AML-193 (cell line): ENCODE measurements at places on chromosomes 7 and 10.

- no peak for DNase-seq
Measured at GRCh38 chr7:7793249-7793648, 74.8 kb upstream of the RPA3 start.

DNA sequence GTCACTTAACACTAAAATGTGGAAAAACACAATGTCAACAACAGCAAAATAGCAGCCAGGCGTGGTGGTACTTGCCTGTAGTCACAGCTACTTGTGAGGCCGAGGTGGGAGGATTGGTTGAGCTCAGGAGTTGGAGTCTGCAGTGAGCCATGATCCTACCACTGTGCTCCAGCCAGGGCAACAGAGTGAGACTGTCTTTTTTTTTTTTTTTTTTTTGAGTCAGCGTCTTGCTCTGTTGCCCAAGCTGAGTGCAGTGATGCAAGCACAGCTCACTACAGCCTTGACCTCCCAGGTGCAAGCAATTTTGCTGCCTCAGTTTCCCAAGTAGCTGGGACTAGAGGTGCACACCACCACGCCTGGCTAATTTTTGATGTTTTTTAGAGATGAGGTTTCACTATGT lies 6.1 kb downstream of the KCTD7 start:
- DNase-seq, result no peak

- DNase-seq, result no peak
Measured at GRCh38 chr7:94514140-94514889, 4.7 kb downstream of the CASD1 start.

GRCh38 chr10:132494866-132495630 lies 42.5 kb upstream of the INPP5A start:
- DNase-seq, result no peak

GRCh38 chr7:138502023-138502767 lies 42.1 kb downstream of the TRIM24 start:
- DNase-seq, result no peak

DNA sequence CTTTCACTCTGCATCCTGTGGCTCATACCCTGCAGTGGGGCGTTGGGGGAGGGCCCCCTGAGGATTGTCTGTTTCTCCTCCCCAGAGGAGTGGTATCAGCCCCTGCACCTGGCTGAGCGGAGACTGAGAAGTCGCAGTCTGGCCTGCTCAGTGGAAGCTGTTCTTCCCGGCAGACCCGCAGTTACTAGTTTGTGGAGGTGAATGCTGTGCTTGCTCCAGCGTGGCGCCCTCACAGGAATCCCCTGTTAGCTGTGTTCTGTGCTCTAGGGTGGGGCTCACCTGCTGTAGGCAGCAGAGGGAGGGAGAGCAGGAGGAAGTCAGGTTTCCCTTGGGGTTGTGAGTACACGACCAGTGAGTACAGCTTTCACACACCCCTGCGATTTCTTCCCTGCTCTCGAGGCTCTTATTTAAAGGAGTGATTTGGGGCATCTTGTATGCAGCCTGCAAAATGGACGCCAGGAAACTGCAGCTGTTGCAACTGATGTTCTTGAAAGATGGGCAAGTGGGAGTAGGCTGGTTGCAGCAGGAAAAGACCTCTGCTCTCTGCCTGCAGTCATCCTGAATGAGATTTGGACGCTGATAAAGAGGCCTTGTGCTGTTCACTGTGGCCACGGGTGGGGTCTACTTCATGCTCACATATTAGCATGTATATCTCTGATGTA lies 66.4 kb downstream of the HK1 start:
- no peak for DNase-seq

GRCh38 chr7:134943785-134944400 lies 42.4 kb upstream of the AGBL3 start:
- DNase-seq, result peak; percentile 1

- no peak for DNase-seq
Measured at GRCh38 chr10:118148247-118148646, 101.5 kb upstream of the RAB11FIP2 start.

DNA sequence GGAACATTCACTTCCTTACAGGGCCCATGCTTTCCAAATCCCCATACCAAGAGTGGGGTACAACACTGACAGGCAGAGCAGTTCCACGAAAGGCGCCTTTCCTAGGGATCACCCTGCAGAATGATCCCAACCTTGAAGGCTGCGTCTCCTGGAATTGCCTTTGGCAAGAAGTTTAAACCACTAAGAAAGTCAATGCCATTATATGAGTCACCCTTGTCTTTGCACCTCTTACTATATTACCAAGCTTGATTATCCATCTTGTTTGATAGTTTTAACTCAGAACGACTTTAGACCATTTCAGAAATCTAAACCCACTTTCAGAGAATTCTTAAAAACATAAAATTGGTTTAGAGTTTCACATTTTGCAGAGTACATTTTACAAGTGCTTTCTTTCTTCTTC lies 282.1 kb downstream of the ARHGAP12 start:
- DNase-seq, result no peak

DNA sequence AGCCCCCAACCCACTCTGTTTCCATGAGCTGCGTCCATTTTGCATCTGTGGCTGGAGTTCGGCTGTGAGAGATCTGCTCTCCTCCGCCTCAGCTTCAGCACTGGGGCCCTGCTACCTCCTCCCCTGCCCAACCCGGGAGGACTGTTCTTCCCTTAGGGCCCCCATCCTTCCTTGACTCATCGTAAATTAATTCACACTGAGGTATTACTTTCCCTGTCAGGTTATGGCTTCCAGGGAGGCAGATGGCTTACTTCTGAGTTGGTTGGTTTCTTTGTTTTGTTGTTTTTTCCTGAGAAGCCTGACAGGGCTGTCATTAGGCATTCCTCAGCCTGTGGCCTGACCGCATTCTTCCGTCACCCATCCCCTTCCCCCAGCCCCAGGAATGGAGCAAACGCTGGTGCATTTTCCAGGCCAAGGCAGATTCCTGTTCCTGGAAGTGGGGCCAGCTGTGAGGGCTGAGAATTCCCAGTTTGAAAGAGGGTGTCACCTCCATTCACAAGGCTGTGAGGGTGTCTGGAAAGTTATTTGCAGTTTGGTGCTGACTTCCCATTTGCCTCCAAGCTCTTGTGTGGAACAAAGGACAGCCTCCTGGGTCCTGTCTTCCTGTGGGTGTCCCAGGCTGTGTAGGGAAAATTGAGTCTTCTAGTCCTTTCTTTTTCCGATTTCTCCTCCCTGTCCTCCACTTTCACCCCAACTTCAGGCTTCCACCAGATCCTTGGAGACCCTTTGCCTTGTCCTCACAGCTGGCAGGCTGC lies 11.7 kb downstream of the CPA5 start:
- DNase-seq, result no peak

DNA sequence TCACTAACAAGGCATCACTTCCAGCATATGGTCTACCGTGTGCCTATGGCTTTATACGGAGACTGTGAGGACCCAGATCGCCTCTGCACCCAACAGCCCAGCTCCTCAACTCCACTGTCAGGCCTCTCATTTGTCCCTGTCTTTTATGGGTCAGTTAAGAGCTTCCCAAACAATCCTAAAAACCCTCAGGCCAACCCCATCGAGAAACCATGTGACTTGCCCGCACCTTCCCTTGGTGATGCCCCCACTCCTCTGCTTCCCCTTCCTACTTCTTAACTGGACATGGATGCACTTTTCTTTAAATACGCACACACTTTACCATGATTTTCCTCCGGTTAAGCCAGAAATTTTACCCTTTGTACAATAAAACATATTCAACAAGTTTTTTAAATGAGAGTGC lies 46.8 kb downstream of the BAIAP2L1 start:
- no peak for DNase-seq

DNA sequence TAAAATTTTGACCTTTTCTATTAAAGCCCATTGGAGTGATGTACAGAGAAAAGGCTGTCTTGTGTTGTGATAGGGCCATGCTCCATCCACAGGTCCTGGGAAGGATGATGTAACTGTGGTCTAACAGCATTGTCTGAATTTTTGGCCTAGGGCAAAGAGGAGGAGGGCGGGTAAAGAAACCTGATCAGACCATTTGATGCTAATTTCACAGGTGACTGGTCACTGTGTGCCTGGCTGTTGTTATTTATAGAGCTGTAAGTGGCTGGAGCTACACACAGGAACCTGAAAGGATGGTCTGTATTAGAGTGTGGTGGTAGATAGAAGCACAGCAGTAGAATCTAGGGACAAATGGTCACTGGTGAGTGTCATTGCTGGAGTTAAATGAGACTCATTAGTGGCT lies 182.1 kb downstream of the AUTS2 start:
- no peak for DNase-seq

DNA sequence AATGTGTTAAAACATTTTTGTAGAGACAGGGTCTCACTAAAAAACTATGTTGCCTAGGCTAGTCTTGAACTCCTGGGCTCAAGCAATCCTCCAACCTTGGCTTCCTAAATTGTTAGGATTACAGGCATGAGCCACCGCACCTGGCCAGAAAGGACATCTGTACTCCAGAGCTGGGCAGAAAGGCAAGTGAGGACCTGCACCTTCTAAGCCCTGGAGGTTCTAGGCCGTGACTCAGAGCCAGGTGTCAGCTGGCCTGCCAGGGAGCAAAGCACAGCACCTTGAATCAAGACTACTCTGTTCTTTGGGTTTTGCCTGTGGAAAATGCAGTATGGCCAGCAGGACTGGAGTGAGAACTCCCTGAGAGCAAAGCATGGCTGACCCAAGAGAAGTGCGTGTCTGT lies 396.5 kb downstream of the ADRA2A start:
- no peak for DNase-seq

DNA sequence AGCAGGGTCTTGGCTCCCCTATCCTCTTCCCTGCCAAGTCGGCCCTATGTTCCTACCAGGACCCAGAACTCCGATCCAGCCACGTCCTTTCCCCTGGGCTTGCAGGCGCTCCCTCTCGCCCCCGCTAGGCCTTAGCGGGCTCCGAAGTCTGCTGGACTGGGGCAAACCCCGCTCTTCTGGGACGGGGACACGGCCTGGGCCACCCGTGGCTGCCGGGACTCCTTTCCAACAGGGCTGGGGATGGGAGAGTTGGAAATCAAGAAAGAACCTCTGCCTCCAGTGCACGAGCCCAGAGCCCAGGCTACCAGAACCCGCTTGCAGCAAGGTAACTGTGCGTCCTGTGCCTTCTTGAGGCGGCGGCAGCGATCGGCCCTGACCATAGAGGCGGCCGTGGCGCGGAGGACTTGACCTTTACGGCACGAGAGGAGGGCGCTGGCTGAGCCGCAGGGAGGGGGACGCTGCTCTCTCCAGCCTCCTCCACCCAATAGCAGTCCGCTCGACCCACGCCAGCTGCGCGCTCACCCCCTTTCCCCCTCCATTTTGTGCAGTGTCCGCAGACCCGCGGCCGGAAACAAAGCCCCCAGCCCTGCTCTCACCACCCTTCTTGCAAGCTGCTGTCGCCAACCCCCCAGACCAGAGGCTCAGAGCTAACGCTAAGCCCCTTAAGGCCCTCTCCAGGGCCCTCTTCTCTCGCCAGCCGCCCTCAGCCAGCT lies 7.0 kb upstream of the HOXA11 start:
- no peak for DNase-seq

DNA sequence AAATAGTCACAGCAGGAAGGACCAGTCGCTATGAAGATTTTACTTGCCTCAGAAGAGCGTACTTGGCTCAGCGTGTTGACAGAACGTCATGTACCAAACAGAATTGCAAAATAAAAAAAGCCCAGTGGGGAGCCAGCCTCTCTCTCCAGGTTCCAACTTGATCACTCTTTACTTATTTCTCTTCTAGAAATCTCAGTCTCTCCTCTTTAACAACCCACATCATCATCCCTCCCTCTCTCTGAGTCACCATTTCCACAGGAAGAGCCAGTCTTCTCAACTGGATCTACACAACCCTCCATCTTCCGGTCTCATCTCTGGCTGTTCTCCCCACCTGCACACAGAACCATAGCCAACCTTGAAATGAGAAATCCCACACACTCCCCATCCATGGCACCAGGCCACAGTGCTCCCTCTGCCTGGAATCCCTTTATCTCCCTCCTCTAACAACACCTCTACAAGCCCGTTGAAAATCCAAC lies 718.3 kb downstream of the GRID1 start:
- no peak for DNase-seq

DNA sequence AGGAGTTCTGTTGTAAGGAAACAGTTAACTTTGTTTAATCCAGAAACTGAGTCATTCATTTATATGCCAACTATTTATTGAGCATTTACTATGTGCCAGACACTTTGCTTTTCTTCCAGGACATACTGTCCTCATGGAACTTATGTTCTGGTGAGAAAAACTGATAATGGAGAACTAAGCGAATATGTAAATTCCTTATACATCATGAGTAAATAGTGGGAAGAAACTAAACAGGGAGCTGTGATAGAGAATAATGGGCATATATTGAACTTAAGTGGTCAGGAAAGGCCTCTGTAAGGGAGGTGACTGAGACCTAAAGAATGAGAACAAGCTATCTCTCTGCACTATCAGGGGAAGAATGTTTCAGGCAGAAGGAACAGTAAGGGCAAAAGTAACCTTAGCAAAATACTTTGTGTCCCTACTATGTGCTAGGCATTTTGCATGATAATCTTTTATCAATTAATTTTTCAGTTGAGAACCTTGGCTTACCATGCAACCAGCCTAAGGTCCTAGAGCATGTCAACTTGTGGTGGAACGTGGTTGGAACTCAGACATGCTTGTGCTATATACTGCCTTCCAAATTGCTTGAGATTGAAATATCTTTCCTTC lies 45.4 kb downstream of the ST7 start:
- DNase-seq, result no peak

DNA sequence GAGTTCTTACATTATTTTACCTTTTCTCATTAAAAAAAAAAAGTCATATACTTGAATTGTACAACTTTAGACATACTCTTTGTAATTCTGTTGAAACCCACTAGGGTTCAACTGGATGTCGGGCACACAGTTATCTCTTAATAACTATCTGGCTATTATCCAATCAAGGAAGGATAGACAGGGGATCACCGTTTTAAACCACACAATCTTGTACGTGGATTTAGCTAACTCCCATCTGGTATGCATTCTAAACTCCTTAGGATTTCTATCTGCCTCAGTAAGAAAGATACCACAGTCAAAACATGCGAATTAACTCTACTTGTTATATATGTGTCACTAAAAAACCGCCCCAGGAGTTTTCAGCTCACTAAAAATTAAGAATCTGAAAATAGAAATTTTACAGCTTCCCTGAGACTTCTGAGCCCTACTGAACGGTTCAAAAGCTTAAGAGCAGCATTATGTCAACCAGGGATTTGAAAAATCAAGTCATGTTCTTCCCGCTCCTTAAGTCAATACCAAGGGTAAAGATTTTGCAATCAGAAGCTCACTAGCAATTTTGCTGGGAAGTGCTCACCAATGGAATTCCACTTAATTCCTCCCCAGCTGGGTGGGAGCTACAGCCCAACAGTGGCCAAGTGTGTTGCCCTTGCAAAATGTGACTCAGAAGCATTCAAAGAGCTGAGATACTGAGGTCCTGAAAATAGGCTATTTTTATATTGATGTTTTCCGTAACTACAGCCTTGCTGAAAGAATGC lies 267.0 kb downstream of the FRMD4A start:
- DNase-seq, result no peak

GRCh38 chr7:42694894-42695507 lies 216.9 kb downstream of the C7orf25 start:
- no peak for DNase-seq

- DNase-seq, result no peak
Measured at GRCh38 chr7:33193308-33193864, 64.0 kb downstream of the BBS9 start.

GRCh38 chr7:34025600-34025999 lies 120.3 kb downstream of the BMPER start:
- no peak for DNase-seq

- peak; percentile 10 for DNase-seq
Measured at GRCh38 chr7:51160990-51161615, 155.5 kb downstream of the COBL start.

- no peak for DNase-seq
Measured at GRCh38 chr7:107594961-107595737, 15.1 kb downstream of the BCAP29 start.

- DNase-seq, result no peak
Measured at GRCh38 chr10:15245530-15245929, 77.0 kb upstream of the NMT2 start.

- peak; percentile 63 for DNase-seq
Measured at GRCh38 chr10:102815790-102816549, 21.2 kb downstream of the CYP17A1 start.
